IPS DF 6.9 (cell line): ENCODE measurements at places on chromosomes 11 and 22.

DNA sequence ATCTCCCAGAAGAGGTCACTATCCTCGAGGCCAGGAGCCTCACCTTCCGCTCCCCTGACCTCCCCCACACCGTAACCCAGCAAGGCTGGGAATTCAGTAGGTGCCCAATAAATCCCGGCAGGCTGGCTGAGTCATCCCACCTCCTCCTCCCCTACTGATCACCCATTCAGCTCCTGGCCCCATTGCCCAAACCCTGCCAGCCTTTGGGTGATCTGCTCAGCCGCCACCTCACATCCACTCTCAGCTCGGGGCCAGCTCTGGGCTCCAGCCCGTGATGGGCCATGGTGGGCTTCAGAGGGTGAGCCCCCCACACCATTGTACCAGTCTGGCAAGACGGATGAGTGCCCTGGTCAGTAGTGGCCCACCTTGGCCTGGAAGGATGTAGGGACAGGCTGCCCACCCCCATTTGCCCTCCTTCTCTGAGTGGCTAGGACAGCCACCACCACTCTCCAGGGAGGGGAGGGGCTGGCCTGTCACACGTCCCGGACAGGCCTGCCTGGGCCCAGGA is 8.2 kb downstream of the TRPM5 start:
- DNase-seq, result no peak

DNA sequence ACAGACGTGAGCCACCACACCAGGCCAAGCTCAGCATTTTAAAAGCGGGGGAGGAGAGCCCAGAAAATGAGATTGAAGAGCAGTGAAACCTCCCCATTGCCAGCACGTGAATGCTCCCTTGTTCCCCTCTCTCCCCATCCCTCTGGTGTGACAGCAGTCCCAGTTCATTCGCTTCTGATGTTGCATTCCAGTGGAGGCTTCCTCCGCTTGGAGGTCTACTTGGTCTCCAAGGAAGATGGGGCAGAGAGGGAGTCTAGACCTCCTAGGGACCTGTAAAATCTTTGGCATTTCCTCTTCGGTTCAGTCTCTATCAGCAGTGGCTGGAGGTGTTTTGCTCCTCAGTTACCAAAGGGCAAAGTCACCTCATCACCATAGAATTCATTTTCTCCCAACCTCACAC is 30.2 kb upstream of the EP300 start:
- no peak for DNase-seq

GRCh38 chr11:126366064-126366822 is 10.8 kb downstream of the ST3GAL4 start:
- DNase-seq, result no peak

GRCh38 chr11:15793043-15793996 is 563.0 kb downstream of the SOX6 start:
- no peak for DNase-seq

DNA sequence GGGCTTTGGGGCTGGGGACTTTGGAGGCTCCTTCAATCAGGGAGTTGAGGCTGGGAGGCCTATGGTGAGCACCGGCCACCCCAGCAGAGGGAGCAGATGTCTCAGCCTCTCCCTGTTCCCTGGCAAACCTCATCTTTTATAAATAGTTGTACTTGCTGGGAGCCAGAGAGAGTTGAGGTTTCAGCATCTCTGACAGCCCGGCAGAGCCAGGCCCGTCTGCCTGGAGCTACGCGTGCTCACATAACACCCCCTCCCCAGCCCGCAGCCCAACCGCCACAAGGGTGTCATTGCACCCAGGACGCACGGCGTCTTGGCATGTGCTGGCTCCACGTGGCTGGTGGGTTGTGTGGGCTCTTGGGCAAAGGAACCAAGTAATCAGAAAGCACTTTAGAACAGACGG is 127.1 kb downstream of the CHST1 start:
- DNase-seq, result no peak

DNA sequence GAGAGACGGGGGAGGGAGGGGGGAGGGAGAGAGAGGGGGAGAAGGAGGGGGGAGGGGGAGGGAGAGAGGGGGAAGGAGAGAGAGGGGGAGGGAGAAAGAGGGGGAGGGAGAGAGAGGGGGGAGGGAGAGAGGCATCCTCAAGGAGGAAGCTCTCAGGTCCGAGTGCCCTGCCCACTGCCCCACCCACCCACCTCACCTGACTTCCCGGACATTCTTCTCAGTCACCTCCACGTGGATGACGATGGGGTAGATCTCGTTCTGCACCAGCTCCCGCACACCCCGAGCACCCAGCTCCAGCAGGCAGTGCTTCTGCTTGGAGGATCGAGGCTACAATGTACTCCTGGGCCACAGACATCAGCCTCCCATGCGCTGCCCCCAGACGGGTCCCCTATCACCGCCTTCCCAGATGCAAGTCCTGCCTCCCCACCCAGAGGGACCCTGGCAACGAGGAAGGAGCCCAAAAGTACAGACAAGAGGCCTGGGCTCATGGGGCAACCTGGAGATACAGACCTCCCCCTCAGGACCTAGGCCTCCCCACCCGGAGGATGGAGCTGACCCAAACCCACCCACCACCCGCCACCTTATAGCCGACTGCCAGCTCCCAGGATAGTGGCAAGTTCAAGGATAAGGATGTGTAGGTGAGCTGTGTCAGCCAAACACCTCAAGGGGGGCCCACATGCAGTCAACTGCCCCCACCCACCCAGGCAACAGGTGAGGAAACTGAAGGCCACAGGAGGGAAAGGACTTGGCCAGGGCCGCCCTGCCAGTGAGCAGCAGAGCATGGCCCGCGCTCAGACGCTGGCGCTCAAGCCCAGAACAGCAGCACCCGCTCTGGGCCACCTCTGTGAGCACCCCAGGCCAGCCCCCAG is 5.6 kb upstream of the MFNG start:
- no peak for DNase-seq

GRCh38 chr11:65870706-65871681 is 1.6 kb downstream of the EFEMP2 start:
- no peak for DNase-seq

DNA sequence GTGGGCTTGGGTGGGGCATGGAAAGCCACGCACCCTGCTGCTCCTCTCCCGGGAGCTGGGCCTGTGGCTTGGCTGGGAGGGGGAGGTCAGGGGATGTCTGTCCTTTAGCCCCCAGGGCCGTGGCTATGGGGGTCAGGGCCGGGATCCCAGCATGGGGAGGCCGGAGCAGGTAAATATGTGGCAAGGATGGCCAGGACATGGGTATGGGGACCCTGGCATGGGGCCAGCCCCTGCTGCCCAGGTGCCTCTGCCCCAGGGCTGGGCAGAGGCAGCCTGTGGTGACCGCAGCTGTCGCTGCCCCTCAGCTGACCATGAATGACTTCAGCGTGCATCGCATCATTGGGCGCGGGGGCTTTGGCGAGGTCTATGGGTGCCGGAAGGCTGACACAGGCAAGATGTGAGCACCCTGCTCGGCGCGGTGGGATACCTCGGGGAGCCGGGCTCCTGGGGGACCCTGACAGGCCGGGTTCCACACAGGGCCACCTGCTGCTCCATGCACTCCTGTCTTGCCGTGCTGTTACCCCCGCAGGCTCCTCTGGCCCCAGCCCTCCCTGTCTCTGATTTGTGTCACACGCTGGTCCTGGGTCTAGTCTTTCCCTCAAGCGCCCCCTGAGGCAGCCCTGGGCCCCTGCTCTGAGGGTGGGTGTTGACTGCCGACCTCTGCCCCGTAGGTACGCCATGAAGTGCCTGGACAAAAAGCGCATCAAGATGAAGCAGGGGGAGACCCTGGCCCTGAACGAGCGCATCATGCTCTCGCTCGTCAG is 8.1 kb upstream of the ANKRD13D start:
- no peak for DNase-seq

DNA sequence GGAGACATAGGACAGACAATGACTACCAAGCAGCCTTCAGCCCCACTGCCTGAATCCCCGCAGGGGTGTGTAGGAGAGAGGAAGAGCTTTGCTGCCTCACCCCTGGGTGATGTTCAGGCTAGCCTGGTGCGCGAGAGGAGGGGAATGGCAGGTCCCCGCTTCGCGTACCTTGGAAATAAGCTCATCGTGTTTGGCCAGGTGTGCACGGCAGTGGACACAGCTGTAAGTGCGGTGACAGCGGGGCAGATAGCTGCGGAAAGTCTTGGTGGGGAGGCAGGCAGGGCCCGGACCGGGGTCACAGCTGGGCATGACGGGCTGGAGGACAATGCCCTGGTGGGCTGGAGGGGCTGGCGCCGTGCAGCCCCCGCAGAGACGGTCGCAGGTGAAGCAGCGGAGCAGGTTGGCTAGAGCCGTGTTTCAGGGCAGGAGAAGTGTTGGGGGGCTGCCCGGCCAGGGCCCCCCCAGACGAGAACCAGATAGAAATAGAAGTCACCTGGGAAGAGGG is 2.9 kb downstream of the YPEL4 start:
- DNase-seq, result no peak

DNA sequence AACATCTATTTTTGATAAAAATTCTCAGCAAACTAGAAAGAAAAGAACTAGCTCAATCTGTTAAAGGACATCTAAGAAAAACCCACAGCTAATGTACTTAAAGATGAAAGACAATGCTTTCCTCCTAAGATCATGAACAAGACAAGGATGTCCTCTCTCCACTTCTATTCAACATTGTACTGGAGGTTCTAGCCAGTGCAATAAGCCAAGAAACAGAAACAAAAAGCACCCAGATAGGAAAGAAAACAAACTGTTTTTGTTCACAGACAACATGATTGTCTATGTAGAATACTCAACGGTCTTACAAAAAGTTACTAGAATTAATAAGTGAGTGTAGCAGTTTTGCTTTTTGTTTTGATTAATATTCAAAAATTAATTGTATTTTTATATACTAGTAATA is 7.8 kb downstream of the CD3D start:
- no peak for DNase-seq

DNA sequence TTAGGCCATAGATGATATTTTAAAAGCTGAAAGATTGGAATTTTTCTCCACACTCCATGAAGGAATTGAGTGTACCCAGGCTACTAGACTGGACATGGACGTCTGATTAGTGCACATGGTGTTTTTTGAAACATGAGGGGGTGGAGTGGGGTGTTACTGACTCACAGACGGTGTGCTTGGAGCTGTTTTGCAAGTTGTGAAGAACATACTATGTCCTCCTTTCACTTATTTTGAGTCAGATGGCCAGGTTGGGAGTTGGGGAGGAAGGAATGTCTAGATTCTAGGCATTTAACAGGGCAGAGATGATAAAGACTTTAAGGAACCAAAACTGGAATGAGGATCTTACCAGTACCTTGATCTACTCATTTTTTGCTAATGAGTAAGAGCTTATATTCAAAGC is 158.1 kb upstream of the MTNR1B start:
- no peak for DNase-seq

- DNase-seq, result no peak
Observed at GRCh38 chr11:931385-931784, 5.7 kb downstream of the AP2A2 start.

DNA sequence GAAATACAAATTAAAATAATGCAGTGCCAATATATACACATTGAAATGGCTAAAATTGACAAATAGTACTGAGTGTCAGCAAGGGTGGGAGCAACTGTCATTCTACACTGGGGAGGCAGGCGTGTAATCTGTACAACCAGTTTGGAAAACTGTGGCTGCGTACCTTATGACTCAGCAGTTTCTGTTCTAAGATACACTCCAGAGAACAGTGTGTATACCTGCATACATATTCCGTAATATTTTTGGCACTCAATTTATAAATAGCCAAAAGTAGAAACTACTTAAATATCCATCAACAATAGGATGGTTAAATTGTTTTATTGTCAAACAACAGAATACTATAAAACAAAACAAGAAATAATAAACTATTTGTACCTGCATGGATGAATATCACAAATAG is 57.6 kb downstream of the RNF169 start:
- no peak for DNase-seq

DNA sequence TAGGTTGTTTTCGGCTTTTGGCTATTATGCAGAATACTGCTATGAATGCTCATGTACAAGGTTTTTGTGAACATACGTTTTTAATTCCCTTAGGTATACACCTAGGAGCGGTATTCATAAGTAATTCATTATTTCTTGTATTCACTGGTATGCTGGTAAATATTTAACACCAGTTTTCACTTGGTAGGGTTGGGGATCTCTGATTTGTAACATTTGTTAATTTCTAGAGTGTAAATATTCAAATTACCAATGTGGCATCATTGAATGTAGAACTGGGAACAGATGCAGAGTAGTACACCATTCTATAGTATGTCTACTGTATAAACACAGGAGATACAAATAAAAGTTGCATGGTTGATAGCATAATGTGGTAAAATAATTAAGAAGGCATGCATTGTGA is 16.3 kb downstream of the GVQW3 start:
- DNase-seq, result no peak

- no peak for DNase-seq
Observed at GRCh38 chr11:10457901-10458300, 2.8 kb downstream of the AMPD3 start.

GRCh38 chr22:19722178-19722981 is 959 bp upstream of the GP1BB start:
- no peak for DNase-seq

GRCh38 chr22:43995057-43995685 is 28.9 kb upstream of the PARVB start:
- no peak for DNase-seq

- no peak for DNase-seq
Observed at GRCh38 chr22:17647452-17647851, 8.9 kb downstream of the BCL2L13 start.

GRCh38 chr11:11432621-11433319 is 79.7 kb upstream of the CSNK2A3 start:
- no peak for DNase-seq

- DNase-seq, result no peak
Observed at GRCh38 chr22:24431309-24432034, 4.1 kb downstream of the ADORA2A start.

DNA sequence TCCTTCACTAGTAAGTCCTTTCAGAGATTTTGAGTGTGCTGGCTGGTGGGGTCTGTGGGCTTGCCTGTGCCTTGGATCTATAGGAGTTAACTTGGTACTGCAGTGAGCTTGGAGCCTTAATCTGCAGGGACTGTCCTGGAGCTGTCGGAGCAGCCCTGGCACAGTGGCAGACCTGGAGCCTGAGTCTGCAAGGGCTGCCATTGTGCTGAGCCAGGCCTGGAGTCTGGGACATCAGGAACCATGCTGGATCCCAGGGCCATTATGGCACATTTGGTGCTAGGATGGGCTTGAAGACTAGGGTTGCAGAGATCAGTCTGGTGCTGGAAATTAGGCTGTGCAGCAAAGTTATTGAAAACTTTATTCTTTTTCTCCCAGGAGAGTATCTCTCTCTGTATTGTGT is 665.4 kb downstream of the METTL15 start:
- DNase-seq, result no peak

DNA sequence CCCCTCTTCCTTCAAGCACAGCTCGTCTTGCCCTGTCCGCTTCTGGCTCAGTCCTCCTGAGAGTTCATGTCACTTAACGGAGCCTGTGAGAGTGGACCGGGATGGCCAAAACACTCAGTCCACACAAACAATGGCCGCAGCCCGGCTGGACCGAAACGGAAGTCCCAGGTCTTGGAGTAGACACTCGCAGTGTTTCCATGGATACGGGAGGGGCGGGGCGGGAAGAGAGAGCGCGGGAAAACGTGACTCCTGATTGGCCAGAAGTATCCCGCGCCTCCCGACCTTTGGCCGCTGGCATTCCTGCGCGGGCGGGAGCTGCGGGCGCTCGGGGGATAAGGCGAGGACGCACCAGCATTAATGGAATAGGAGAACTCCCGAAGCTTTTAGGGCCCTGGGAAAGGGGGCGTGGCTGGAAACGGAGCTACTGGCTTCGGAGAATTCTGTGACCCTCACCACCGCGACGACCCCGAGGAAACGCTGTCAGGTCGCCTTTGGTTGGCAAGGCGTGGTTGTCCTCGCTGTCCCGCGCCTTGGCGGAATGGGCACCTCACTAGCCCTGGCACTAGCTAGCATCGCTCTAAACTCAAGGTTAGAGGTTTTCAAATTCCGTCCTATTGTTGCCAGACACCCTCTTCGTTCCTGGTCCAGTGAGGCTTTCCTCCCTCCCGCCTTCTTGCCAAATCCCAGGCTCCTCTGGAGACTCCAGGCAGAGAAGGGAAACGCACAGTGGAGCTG is at the start of the genes NLRP14 and ZNF214:
NLRP14 (plus strand) TSS at position 297 of the 735 bp plus-strand sequence. CDS start 18,108 bp downstream, outside the sequence.
ZNF214 (minus strand) TSS at position 164 of the 735 bp plus-strand sequence. CDS start 17,511 bp downstream, outside the sequence.
- peak; percentile 70 for DNase-seq
